ENCODE measurements at places on chromosomes 4 and X.

- no peak for DNase-seq
Measured at GRCh38 chr4:177509226-177509745, 67.0 kb upstream of the AGA start.

DNA sequence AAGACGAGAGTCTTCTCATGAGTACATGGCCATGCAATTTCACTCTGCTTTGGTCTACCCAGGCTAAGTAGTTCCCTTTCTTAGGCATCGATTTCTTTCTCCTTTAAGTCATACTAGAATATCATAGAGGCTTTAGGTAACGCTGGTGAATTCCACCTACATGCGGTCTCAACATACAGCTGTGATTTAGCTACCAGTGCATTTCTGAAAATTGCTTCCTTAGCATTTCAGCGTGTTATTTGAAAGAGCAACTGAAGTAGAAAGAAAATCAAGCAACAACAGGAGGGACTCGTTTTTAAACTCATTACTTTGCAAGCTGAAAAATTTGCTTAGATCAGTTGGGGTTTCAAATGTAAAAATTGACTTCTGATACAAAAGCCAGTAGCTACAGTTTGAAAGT lies 48.1 kb upstream of the RASGEF1B start:
- DNase-seq = no peak

- no peak for DNase-seq
Measured at GRCh38 chrX:151743651-151744470, 9.3 kb downstream of the CNGA2 start.

- DNase-seq = no peak
Measured at GRCh38 chr4:86631166-86631565, 37.1 kb downstream of the PTPN13 start.

- no peak for DNase-seq
Measured at GRCh38 chr4:163344147-163345125, 744 bp downstream of the NPY5R start.

- no peak for DNase-seq
Measured at GRCh38 chrX:146109362-146109761, 291.7 kb downstream of the SLITRK2 start.

GRCh38 chr4:71268166-71268565 lies 70.7 kb upstream of the SLC4A4 start:
- no peak for DNase-seq

GRCh38 chr4:2406406-2406805 lies 12.0 kb downstream of the ZFYVE28 start:
- DNase-seq = no peak

DNA sequence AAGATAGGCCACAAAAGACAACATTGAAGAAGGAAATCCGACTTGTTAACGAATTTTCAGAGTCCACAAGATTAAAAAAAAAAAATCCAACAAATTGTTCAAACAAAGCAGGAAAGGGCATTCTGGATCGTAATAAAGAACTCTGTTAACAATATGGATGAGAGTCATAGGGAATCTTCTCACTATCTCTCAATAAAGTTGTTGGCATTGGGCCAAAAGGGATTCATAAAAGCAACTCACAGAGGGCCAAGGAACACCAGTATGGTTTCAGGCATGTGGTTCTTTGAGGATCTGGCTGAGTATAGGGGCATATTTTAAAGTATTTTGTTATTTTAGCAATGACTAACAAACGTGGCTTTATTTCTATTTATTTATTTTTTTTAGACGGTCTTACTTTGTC lies 49.5 kb downstream of the SHISA3 start:
- no peak for DNase-seq

DNA sequence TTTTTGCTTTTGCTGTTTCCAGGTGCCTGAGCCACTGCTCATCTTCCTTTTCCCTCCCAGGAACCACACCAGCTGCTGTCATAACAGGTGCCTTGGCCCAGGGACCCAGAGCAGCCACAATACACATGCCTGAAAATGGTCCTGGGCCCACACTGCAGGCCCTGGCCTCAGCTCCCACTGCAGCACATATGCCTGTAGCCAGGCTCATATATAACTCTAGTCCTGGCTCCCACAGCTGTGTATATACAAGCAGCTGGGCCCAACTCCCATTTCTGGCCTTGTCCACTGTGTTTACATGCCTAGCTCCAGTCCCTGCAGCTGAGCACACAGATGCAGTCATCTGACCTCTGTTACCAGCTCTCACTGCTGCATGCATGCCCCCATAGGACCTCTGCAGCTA lies 930.5 kb downstream of the ADGRL3 start:
- DNase-seq = no peak

- no peak for DNase-seq
Measured at GRCh38 chrX:41259516-41259915, 74.4 kb upstream of the DDX3X start.

Measured in hindlimb muscle (tissue), 1 donor.